Activated CD8-positive, alpha-beta memory T cell treated with anti-CD3 and anti-CD28 coated beads for 1 hour (primary cell): ENCODE measurements at places on chromosomes 3 and 15.

DNA sequence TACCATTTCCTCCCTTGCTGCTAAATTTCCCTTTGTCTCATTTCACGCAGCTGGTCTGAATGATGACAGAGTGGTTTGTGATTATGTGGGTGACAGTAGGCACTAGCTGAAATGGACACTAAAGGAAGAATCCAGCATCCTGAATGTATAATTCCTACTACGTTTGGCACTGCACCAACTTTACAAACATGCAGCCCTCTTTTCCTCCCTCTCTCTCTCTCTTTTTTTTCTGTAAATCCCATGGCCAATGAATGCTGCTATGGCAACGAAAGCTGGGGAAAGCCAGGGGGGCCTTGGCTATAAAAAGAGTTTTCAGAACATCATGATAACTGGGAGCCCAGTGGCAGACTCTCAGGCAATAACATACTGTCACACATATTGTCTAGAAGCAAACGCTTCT is 367.2 kb upstream of the AGTR1 start:
- no peak for DNase-seq

DNA sequence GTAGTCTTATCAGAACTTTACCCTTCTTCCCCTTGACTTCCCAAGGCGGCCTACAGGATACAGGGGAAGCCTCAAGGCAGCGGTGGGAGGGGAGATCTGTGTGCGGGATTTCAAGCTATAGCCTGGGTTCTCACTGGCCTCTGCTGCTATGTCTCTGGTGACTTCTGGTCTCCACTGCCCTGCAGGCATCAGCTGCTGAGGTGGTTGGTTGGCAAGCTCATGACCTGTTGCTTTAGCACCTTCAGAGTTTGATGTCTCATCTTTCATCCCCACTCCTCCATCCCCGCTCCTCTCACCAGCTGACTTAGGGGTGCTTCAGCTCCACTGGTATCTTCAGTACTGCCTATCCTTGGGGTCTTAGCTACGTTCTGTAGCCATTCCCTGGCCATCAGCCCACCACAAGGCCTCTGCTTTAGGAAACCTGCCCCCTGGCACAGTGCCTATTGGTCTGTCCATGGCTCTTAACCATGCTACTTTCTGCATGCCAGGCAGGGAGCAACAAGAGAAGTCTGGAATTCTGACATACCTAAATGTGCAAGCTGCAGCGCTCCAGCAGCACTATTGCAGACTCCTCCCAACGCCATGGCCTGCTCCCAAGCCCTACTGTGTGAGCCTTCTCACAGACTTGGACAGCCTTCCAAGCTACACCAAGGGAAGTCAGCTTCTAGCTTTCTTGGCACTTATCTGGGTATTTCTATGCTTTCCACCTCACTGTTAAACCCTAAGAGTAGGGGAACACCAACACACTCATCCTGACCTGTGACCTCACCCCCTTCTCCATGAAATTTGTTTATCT is 1.8 kb upstream of the YEATS2 start:
- DNase-seq, result no peak

DNA sequence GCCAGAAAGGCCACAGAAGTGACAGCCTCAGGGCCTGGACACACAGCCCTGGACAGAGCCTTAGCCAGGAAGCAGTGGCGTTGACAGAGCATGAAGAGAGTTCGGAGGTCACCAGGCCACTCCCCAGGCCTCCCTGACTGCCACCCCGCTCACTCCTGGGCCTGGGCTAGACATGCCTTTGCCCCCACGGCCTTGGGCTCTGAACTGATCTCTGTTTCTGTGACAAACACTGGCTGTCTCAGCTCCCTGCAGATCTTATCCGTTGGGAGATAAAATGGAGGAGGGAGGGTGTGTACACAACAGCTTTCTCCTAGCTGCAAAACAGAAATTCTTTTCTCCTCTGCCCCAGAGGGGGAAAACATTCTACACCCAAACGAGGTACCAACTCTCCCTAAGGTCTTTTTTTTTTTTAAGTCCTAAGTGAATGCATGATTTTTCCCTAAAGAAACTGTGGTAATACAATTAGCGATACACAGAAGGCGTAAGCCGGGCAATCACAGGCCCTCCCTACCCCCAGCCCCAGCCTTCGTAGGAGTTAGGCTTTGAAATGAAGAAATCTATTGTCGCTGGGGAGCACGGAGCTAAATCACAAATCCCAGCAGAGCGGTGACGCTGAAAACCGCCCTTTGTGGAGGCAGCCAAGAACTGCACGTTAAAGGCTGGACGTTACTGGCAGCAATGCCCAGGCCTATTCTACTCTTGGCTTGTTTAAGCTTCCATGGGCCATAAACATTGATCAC is 45.0 kb downstream of the SRGAP3 start:
- DNase-seq, result no peak

DNA sequence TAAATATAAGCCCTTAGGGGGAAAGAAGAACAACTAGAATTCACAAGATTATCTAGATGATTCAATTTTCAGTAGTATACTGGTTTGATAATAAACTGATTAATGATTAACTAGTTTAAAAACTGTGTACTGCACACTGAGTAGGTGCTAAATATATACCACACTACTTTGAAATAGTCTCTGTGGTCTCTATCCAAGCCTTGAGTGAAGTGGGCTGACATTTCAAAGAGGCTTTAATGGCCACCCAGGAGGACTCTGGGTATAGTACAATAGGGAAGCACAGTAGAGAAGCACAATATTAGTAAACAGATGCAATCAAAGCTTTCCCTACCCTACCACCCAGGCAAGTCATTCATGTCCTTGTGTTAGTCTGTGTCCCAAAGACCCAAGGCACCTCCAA is 46.7 kb downstream of the FILIP1L start:
- no peak for DNase-seq

DNA sequence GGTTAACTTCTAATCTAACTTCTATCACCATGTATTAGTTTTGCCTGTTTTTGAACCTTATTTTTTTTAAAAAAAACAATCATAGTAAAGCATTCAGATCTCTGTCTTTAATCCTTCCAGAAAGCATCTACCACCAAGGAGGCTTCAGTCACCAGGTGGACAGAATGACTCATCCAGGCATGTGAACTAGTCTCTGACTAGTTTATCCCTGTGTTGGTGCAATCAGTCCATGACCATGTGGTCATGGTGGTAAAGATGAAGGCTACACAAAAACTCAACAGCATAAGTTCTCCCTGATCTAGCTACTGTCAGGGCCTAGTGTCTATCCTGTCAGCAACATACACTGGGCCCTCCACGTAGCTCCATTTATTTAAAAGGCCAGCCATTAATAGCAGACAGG is 750.6 kb downstream of the AGBL1 start:
- DNase-seq, result no peak

DNA sequence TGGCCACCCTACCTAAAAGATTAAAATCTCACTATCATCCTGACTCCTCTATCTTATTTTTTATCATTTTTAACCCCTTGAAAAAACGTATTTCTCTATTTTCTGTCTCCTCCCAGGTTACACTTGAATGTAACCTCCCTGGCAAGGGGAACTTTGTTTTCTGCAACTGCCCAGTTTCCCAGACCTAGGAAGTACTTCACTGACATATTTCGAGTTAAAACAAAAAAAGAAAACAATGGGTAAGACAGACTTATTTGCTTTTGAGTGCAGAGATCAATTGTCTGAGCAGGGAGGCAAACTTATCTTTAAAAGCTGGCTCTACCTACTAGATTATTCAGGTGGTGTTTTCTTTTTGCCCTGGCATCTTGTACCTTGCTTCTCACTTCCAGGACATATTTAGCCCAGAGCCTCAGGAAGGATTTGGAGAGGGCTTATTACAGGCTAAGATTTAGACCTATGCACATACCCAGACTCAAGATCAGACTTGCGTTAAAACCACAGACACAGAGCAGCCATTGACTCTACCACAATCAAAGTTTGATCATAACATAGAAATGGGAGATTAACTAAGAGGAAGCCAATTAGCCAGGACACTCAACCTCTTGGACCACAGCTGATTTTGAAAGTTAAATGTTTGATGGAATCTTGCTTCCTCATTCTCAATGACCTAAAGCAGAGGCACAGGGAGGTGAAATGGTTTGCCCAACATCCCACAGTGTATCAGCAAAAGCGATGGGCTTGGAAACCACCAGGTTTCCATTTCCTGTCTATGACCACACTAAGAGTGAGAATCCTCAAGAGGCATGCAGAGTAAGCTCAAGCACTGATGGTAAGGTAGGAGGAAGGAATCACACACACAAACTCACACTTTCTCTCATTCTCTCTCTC is 169.5 kb upstream of the THBS1 start:
- no peak for DNase-seq

- no peak for DNase-seq
These were observed 27.6 kb downstream of the GNB5 start for GRCh38 chr15:52163321-52164190.

DNA sequence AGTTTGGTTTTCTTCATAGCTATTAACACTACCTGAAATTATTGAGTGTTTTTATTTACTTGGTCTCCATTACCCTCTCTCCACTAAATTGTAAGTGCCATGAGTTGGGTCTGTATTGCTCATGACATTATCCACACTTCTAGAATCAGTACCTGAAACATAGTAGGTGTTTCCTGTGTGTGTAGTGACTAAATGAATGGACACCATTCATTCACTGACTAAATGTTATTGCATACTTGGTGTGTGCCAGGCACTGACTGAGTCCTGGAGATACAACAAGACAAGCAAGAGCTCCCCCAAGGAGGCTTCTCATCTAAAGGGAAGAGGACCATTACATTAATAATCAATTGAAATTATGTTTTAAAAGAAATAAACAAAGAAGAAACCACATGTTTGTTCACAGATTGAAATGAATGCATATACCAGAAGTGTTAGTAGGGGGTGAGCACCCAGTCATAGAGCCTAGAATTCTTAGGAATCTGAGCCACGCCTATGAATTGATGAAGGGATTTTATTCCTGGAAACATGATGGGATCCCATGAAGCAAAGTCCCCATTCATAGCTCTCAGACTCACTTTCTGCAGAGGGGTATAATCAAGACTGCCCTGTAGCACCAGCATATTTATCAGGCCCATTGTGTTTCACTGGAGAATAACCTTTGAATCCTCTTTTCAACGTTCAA is 31.7 kb upstream of the ATOSA start:
- no peak for DNase-seq

GRCh38 chr3:185718736-185719593 is 105.9 kb downstream of the IGF2BP2 start:
- no peak for DNase-seq

GRCh38 chr15:63968122-63968524 is 78.2 kb downstream of the DAPK2 start:
- DNase-seq, result no peak

GRCh38 chr3:88059380-88060170 is 520 bp downstream of the ZNF654 start:
- no peak for DNase-seq

GRCh38 chr3:36097209-36097608 is 283.1 kb upstream of the STAC start:
- DNase-seq, result no peak

DNA sequence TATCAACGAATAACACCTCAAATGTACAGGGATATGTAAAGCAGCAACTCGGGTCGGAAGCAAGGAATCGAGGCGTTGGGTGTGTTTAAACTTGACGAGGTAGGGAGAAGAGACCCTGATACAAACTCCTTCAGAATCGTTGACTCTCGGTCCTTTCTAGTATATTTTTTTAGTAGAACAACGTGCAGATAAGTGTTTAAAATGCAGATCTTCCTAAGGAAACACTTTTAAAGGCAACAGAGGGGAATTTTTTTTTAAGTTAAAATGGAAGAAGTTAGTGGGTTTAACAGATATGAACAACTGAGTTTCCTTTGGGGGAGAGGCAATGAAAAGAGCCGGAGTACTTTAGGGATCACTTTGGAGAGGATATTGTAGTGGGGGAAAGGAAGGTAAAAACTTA is 1.1 kb upstream of the KPNA4 start:
- no peak for DNase-seq

DNA sequence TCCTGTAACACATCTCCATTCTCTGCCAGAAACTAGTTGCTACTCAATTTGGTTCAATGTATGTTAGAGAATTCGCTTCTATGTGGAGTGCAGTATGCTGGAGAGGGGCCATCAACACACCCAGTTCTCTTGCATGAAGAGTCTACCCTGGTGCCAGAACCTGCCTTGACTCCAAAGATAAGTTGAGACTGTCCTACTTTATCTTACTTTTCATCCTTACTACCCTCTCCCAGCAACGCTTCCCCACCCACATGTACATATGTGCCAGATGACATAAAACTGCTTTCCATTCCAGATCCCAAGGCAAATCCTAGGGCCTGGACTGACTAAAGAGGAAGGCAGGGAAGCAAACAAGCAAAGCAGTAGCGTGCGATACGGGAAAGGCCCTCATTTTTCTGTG is 442.6 kb upstream of the THRB start:
- no peak for DNase-seq

DNA sequence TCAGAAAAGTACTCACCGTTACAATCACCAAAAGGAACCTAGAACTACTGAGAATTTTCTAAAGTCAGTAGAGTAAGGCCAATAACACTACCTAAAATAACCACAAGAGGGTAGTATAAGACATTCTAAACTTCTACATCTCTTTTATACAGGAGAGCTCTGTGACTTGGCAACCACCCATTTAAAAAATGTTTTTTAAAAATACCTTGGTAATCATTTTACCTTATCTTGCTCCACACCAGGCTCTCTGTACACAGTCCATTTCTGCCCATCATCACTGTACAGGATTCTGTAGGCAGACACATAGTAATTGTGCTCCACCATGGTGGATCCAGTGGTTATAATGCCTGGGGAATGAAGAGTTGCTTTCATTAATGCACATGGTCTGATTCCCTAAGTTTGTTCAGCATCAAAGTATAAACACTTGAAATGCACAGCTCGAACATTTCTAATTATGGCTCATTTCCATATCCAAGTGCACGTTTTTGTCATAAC is 54.5 kb downstream of the ST3GAL6 start:
- no peak for DNase-seq

DNA sequence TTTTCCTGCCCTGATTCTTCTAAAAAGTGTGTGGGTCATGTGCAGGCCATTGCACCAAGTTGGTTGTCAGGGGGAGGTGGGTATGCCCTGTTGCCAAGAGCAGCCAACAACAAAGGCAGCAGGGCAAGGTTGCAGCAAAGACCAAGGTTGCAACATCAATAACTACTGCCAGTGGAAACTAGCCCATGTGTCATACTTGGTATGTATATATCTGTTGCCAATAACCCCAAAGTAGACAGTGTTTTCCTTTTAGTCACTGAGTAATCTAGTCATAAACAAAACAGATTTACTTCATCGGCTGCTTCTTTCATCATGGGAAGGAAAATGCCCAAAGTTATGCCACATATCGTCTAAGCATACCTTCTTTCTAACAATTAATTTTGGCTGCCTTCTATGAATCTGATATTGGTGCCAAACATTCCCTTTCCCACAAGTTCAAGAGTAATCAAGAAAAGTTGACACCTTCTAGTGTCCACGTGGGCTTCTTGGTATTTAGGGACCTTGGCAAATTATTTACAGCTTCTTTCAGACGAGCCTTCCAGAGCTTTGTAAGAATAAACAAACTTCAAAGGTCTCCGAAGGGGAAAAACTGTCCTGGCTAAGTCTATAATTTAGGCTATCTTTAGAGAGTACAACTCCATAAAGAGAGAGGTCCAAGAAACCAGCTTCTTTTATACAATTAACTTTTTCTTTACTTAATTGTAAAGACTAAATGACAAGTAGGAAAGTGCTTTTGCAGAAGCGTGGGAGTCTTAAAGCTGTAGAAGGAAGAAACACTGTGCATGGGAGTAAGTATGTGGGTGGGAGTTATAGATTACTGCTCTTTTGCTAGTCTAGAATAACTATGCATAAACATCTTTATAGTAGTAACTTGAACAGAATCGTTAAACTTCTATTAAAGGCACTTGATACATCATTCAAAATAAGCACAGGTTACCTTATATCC is 10.0 kb upstream of the MBNL1 start:
- peak; percentile 48 for DNase-seq

GRCh38 chr3:177475356-177475665 is 278.0 kb upstream of the TBL1XR1 start:
- DNase-seq, result no peak
